ENCODE measurements at places on chromosomes 4 and X.

DNA sequence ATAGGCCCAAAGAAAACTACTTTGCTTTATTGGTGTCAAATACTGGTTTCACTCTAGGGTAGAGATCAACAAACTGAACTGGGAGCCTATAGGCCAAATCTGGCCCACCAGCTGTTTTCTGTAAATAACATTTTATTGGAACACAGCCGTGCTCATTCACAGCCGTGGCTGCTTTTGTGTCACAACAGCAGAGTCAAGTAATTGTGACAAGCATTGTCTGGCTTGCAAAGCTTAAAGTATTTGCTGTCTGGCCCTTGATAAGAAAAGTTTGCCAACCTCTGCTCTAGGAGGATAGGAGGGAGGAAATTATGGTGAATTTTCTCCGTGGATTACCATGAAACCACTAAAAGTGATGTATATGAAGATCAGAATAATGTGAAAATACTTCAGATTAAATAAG, 53.4 kb downstream of the GPAT3 start:
- no peak for DNase-seq

DNA sequence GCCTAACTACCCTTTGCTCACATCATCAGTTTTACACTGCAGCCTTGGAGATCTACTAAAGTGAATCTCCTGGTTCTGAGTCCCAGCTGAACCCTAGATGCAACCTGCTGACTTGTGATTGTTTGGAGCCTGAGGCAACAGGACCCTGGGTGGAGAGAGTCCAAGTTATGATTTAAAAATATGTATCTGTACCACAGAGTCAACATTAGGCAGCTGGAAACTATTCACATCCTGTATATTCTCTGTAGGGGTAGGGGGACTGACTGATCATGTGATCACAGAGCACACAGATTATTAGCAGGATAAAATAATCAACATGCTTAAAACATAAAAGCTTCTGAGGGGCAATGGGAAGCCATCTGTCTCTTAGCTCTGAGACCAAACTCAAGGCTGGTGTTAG, 52.1 kb downstream of the CT47B1 start:
- no peak for DNase-seq

- DNase-seq = no peak
These were observed 269.3 kb downstream of the GPM6A start for GRCh38 chr4:175542786-175543185.

DNA sequence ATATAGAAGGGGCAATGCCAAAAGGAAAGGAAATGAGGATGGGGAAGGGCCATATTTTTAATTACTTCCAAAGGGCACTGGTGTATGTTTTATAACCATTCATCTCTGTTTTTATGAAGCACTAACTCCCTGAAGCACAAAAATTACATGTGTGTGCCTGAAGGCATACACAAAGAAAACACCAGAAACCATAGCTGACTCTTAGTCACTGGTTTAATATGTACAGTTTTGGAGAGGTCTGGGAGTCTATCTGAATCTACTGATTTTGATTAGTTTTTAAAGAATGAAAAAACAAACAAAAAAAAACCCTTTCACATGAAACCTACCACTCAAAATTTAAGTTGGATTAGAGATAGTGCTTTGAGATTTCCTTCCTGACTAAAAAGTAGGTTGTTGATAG, 438.7 kb downstream of the RPA4 start:
- DNase-seq = no peak

GRCh38 chr4:82031376-82031927, 342.3 kb downstream of the HNRNPD start:
- DNase-seq = no peak

DNA sequence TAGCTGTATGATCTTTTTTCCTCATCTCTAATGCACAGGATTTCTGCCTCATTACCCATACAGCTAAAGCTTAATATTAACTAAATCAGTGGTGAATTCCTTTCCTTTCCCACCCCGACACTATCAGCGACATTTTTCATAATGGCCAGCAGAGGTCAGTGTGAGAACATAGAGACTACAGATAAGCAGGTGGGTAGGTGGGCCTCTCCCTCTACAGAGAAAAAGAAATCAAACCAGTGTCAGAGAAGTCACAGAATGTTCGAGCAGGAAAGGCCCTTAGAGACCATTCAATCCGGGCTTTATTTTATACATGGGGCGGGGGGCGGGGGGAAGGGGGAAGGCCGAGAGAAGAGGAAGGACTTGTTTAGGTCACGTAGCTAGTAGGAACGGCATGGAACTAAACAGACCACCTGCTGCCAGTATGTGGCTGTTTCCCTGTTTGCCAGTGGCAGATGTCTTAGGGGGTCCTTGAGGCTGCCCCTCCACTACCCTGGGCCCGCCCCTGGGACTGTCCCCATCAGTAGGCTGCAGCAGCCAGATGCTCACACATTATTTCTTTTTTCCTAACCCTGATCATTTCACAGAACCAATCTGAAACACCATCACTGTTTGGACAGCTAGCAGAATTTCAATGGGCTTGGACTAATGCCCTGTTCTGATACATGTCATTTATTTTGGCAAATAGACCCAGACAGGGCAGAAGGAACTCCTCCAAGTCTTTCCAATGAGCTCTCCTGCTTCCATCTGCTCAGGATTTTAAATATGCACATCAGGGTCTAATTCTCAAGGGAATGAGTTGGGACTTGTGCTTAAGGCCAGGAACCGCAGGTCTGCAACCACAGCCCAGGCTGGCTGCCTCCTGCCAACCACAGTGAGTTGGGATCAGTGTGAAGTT, 133.4 kb downstream of the ATG4A start:
- DNase-seq = no peak

- no peak for DNase-seq
These were observed 224.0 kb upstream of the TENM3 start for GRCh38 chr4:182019148-182019652.

DNA sequence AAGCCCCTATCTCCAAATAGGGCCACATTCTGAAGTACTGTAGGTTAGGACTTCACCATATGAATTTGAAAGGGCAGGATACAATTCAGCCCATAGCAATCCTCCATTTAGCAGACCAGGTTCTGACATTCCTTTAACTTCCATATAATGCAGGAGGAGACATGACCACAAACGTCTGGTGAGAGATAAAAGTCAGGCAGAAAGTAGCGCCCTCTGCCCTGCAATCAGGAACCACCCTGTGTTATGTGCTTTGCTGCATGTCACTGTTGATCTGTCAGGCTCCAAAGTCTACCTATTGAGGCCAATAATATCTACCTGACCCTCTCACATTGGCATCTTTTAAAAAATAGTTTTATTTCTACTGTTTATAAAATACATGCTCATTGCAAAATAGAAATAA, 30.2 kb upstream of the SEPSECS start:
- no peak for DNase-seq

- DNase-seq = no peak
These were observed 37.1 kb upstream of the XPNPEP2 start for GRCh38 chrX:129701624-129702069.

DNA sequence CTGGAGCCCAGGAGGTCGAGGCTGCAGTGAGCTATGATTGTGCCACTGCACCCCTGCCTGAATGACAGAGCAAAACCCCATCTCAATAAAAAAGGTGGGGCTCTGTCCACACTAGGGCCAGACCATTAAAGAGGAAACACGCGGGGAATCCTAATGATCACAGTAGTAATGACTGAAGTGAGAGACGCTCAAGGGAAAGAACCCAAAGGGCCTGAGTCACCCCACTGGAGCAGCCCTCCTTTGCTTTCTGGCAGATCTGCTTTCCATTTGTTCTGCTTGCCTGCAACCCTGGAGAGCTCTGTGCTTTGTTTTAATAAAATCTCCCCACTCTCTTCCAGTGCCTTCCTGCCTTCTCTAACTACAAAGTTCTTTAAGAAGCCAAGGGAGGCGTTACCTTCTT, 5.0 kb downstream of the TFDP3 start:
- DNase-seq = no peak

DNA sequence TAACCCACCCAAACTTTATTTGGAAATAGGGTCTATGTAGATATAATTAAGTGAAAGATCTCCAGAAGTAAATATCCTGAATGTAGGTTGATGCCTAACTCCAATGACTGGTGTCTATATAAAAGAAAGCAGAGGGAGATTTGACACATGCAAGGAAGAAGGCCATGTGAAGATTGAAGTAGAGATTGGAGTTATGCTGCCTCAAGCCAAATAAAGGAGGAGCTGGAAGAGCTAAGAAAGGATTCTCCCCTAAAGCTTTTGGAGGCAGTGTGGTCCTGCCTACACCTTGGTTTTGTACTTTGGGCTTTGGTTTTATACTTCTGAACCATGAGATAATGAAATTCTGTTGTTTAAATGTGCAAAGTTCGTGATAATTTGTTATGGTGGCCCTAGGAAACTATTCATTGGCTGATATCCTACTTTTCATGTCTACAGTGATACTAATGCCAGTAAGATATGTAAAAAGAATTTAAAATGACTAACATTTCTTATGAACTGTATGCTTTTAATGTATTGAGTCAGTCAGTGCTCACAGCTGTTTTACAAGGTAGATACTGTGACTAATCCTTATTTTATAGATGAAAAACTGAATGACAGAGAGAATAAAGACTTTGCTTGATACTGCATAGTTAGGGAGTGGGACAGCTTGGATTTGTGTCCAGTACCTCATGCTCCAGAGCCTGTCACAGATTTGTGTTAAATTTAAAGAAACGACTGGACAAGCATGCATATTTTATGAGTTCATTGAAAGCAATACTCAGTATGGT, 5.9 kb upstream of the RAB40AL start:
- DNase-seq = no peak

DNA sequence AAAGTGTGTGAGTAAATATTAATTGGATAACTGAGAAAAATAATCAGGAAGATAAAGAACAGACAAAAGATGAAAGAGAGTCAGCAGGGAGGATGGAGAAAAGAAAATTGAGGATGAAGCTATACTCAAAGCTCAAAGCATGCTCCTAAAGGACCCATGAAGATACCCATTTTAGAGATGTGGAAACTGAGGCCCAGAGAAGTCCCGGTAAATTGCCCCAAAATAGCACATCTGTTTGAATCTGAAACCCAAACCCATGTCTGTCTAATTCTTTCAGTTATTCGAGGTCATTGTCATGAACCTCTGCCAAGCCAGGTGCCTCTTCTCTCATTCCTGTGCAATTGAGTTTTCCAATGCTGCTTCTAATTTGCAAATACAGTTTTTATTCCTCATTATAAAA, 29.6 kb upstream of the MSX1 start:
- DNase-seq = no peak

GRCh38 chr4:159606835-159607234, 504.0 kb downstream of the RAPGEF2 start:
- no peak for DNase-seq

DNA sequence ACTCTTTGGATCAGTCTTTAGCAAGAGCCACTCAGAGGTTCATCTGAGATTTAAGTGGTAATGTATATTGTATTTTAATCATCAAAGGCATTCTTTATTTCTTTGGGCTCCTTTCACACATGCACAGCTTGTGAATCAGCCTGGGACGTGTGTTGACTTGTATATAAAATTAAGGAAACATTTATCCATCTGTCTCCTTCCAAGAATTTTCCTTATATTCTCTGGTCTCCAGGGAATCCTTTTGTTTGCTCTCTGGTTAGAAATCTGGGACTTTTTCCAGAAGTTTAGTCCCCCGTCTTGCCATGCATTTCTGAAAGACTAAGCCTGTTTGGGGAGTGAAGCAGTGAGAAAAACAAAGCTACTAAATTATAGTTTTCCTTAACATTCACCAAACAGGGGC, 212.3 kb downstream of the DCAF12L2 start:
- DNase-seq = no peak

- DNase-seq = no peak
These were observed 28.1 kb upstream of the HPGDS start for GRCh38 chr4:94370533-94371254.

- DNase-seq = no peak
These were observed 509.8 kb downstream of the ARAP2 start for GRCh38 chr4:35734381-35735098.

- DNase-seq = peak; percentile 32
These were observed 20.5 kb upstream of the BLTP1 start for GRCh38 chr4:122131562-122132157.

DNA sequence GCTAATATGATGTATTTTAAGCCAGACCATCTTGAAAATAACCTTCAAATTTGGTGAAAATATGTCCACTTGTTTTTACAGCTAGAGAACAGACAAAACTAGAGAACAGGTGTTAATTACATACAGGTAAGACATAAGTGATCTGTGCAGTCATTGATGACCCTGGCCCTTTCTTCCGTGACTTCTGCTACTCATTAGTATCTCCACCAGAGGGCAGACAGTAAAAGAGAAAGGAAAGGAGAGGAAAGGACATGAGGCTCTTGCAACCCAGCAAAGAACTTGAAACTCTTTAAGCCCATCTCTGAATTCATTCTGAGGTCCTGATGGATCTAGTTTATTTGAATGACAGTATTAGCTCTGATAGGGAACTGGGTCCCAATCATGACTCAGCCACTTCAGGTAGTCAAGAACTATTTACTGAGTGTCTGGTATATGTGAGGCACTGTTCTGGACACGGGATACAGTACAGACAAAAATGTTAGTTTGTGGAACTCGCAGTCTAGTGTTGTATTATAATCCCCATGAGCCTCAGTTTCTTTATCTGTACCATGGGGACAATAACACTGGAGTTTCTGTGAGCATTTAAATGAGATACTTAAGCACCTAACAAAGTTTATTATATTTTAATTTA, 121.0 kb upstream of the TEX13D start:
- peak; percentile 39 for DNase-seq

DNA sequence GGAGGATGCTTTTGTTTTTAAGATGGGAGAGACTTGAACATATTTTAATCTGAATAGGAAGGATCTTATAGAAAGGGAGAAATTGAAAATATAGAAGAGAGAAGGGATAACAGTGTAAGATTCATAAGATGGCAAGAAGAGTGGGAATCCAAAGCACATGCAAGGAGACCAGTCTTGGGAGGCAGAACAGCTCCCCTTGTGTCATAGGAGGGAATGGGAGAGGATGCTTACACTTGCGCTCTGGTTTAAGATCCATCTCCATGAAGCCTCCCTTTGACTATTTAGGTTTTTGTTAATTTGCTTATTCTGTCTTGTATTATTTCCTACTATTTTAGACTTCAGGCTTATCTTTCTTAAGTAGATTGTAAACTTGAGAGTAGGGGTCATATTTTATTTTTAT, 42.7 kb downstream of the KIF4A start:
- DNase-seq = no peak

- DNase-seq = no peak
These were observed 187.7 kb downstream of the RAP1GDS1 start for GRCh38 chr4:98448908-98449307.

- no peak for DNase-seq
These were observed 35.6 kb upstream of the MAGEA8 start for GRCh38 chrX:149845385-149845784.

GRCh38 chr4:128930051-128930450, 120.6 kb downstream of the JADE1 start:
- DNase-seq = no peak

GRCh38 chr4:153472122-153473037, 6.2 kb downstream of the TMEM131L start:
- no peak for DNase-seq
